ENCODE measurements at places on chromosomes 5 and 9.

DNA sequence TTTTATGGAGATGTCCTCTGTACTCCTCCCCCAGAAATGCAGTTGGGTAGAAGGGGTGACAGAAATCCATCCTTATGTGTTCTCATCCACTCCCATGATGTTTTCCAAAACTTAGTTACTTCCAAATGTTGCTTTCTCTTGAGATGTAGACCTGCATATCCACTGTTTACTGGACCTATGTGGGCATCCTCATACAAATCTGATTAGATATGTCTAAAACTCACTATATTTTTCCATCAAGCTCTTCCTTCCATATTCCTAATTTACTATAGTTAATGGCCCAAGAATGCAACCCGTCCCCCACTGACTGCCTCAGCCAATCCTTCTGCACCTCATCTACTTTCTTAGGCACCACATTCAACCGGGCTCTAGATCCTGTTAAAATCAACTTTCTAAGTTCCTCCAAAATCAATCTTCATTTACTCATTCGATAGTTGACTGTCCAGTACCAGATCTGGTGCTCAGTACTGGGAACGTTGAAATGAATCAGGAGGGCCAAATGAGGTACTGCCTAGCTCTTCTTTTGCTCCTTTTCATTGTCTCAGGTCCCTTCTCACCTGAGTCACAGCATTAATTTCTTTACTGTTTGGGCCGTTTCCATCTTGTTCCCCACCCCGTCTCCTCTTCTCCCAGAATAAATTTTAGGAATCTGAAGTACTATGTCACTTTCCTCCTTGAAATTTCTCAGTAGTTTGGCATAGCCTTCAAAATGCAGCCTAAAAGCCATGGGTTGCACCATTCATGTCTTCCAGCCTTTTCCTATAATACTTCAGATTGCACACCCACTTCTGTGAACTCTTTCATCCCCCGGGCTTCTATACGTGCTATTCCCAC, 7.9 kb downstream of the PLK2 start:
- DNase-seq = no peak

- DNase-seq = no peak
Measured at GRCh38 chr9:87319656-87320055, 178.0 kb upstream of the DAPK1 start.

- DNase-seq = no peak
Measured at GRCh38 chr5:154583671-154584177, 105.7 kb upstream of the HAND1 start.

GRCh38 chr5:145938776-145939539, 2.6 kb downstream of the SH3RF2 start:
- DNase-seq = no peak

- DNase-seq = no peak
Measured at GRCh38 chr5:158429564-158429963, 570.6 kb upstream of the CLINT1 start.

GRCh38 chr5:2563046-2563445, 188.4 kb downstream of the IRX2 start:
- DNase-seq = no peak

DNA sequence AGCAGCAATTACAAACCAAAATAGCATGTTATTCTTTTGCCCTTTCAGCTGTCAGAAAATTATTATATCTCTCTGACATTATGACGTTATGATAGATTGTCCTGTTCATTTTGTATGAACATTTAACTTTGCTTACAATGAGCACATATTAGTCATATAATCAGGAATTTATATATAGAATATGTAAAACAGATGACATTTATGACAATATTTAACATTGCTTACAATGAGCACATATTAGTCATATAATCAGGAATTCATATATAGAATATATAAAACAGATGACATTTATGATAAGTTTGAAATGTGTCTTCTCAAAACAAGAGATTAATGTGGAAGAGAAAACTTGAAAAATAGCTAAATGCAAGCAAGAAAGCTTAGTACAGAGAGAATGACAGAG, 1180.2 kb downstream of the CDH12 start:
- DNase-seq = no peak

- peak; percentile 43 for DNase-seq
Measured at GRCh38 chr5:172235132-172235780, 41.3 kb downstream of the EFCAB9 start.

- DNase-seq = no peak
Measured at GRCh38 chr5:126139086-126139485, 284.1 kb upstream of the GRAMD2B start.

DNA sequence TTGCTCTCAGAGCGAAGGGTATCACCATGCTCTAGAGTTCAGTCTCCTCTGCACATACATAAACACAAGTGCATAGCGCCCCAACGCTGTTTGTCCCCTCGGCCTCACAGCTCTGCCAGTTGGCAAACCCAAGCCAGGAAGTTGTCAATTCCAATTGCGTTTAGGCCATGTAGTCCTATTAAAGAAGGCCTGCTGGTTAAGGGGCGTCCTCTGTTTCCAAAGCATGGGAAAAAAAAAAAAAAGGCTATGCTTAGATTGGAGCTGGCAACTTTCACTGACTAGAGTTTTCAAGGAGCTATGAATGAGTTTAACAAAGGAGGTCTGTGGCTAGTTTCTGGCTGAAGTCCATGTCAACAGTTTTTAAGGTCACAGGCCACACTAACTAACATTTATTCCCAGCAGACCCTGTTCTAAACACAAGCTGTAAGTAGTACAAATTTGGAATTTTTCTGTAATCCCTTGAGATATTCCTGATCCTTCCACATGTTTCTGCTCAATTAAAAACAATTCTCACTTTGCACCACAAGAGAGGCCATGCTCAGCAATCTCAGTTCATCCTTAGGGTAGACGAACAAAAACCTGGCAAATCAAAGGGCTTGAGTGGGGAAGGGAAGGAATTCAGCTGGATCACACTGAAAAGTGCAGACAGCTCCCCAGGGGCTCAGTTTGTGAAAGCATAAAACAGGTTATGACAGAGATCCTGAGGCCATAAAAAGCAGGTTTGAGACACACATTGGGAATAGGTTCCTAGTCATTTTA, 187.7 kb downstream of the DENND1A start:
- DNase-seq = no peak

DNA sequence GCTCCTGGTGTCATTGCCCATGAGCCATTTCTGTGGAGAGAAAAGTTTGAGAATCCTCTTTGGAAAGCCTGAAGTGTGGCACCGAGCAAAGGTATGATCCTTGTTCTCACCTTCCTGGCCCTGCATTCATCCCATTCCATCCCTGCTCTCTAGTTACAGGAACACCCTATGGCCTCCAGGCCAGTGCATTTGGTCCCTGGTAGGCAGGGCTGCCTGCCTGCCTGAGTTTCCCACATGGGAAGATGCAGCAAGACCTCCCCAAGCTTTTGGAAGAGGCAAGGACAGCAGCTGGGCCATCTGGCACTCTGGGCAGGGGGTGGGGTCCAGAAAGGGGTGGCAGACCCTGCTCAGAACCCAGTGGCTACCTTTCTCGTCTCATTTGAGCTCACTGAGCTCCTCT, 24.5 kb downstream of the IGIP start:
- DNase-seq = no peak

GRCh38 chr9:76101491-76101890, 211.0 kb downstream of the PCSK5 start:
- no peak for DNase-seq

DNA sequence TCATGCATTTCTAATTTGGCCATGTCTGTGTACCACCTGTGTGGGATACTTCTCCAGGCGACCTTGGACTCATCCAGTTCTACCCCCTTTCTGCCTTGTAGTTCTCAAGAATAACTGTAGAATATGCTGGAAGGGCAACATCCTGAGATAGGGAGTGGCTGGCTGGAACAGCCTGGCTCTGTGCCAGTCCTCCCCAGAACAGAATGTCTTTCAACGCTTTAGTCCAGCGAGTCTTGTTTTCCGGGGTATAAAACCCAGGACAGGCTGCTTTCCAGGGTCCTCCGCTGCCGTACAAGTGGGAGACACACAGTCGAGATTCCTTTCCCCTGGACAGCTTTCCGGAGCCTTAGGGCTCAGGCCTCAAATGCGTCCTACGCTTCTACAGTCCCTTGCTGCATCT, 45.4 kb upstream of the XPA start:
- no peak for DNase-seq

- DNase-seq = no peak
Measured at GRCh38 chr9:117375956-117376355, 38.9 kb downstream of the ASTN2 start.

DNA sequence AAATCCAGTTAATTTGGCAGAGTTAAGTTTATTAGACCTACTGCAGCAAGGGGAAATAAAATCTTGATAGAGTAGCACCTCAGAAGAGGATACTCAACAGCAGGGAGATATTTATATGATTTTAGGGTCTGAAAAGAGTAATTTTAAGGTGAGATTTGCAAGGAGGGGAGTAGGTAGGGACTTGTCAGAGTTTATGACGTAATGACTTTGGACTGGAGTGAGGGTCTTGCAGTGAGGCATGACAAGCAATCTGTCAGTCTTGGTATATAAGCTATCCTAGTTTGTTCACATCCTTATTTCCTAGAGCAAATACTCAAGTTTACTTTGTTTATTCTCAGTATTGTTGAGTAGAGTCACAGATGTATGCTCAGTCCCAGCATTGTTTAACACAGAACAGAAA, 722.6 kb downstream of the TLE4 start:
- no peak for DNase-seq

- DNase-seq = no peak
Measured at GRCh38 chr5:52041842-52042241, 658.6 kb downstream of the ISL1 start.

GRCh38 chr5:119820016-119820415, 190.7 kb downstream of the FAM170A start:
- no peak for DNase-seq

DNA sequence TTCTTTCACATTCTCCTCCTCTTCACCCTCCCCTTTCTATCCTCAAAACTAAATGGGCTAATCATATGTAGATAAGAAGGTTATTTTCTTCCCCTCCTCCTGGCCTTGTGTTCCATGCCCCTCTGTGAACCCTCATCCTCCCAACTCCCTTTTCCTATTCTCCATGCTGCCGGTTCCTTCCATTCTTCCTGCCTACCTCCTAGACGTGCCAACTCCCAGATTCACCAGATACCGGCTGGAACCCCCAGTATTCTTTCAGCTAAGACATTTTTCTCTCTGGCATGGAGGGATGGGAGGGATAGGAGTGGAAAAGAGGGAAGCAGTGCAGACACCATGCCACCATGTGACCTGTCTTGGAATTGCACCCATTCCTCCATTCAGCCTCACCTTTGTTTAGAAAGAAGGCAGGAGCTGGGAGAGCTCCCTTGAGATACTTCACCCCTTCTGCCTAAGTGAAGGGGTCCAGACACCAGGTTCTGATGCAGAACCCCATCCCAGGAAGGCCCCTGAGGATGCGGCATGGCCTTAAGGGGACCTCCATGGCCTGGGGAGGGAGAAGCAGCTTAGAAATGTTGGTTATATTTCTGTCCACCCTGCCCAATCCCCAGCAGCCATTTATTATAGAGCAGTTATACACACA, 4.8 kb downstream of the DNAJB5 start:
- no peak for DNase-seq

DNA sequence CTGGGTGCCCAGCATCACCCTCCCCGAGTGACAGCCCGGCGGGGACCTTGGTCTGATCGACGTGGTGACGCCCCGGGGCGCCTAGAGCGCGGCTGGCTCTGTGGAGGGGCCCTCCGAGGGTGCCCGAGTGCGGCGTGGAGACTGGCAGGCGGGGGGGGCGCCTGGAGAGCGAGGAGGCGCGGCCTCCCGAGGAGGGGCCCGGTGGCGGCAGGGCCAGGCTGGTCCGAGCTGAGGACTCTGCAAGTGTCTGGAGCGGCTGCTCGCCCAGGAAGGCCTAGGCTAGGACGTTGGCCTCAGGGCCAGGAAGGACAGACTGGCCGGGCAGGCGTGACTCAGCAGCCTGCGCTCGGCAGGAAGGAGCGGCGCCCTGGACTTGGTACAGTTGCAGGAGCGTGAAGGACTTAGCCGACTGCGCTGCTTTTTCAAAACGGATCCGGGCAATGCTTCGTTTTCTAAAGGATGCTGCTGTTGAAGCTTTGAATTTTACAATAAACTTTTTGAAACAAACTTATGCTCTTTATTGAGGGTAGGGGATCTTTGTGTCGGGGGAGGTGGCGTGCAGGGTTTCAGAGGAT, 1.3 kb downstream of the GADD45G start:
- DNase-seq = peak; percentile 31

DNA sequence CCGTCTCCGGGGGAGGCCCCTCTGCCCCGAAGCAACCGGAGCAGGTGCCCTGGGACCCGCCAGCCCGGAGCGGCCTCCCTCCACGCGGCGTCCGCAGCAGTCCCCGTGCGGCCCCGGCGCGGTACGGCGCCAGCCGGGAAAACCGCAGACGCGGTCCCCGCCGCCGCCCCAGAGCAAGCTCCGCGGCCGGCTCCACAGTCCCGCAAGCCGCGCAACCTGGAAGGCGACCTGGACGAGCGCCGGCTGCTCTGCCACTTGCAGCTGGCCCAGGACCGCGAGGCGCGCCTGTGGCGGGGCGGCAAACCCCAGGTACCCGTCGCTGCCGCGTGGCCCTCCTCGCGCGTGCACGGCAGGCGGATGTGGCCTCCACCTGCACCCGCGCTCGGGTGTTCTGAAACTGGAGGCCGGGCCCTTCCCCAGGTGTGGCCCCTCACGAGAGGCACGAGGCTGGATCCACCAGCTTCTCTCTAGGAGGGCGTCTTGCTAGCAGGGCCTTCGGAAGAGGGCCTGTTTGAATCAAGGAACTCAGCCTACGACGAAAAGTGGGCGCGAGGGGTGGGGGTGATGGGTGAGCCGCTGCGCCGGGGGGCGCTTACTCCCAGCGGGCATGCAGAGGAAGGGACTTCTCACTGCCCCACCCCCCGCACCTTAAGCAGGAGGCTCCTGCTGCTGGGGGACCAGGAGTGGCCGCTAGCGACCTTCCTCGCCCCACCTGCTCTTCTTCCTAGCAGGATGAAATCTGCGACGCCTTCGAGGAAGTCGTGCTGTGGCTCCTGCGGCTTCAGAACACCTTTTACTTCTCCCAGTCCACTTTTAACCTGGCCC, 602 bp downstream of the CCNI2 start:
- DNase-seq = peak; percentile 66

DNA sequence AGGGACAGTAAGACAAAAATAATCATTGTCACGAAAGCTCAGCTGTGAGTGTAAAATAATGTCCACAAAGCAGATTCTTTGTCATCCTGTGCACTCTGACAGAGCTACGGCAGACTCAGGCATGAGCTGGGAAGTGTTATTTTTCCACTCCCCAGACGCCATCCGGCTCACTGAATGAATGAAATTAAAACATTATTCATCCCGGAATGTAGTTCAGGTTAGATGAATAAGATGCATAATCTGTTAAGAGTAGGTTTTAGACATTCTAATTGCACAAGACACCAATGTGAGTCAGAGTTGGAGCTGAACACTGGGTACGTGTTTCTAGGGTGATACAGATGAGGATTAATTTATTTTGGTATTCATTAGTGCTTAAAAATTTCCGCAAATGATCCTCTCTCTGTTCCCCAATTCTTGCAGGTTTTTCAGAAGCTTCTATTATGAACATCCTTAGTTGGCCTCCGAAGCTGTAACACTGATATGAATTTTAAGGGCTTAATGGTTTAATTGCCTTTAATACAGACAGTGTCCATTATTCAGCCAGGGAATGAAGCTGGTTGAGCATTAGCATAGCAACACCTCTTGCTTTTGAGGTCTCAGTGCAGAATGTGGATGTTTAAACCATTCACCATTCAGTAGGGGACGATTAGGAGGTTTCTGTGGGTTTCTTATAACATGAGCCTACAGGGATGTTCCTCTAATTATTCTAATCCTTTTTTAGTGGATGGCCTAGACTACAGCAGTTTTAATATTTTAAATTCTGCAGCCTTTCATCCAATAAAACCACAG, 65.6 kb upstream of the FRRS1L start:
- DNase-seq = no peak

All from GM06990 (cell line).